ENCODE measurements at places on chromosomes 4 and X.

- no peak for DNase-seq
Observed at GRCh38 chr4:123786920-123787319, 390.3 kb downstream of the SPRY1 start.

DNA sequence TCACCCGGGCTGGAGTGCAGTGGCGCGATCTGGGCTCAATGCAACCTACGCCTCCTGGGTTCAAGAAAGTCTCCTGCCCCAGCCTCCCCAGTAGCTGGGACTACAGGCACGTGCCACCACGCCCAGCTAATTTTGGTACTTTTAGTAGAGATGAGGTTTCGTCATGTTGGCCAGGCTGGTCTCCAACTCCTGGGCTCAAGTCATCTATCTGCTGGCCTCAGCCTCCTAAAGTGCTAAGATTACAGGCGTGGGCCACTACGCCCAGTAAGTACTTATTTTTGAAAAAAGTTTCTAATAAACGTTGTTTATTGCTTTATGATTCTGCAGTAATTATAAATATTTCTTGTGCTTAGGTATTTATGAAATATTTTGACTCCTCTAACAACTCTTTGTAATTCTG, 4.3 kb upstream of the PCSK1N start:
- no peak for DNase-seq

DNA sequence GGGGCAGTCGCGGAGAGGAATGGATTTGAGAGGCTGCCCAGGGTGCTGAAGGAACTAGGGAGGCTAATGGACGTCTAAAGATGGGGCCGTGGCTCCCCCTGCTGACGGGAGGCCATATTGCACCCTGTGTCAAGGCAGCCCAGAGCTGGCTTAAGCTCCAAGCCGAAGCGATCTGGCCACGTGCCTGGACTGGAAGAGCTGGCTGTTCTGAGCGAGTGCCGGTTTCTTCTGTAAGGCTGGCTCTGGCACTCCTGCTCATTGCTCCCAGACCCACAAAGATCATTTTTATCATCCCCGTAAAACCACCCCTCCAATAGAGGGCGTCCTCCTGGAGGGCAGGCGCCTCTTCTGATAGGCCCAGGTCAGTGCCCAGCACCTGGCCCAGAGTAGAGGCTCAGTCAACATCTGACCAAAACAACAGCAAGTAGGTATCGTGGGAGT, 5.6 kb downstream of the PNCK start:
- peak; percentile 68 for DNase-seq

- DNase-seq = no peak
Observed at GRCh38 chr4:107792711-107793110, 32.0 kb upstream of the SGMS2 start.

GRCh38 chrX:52261125-52261462, 76.4 kb downstream of the MAGED4 start:
- DNase-seq = no peak

- peak; percentile 44 for DNase-seq
Observed at GRCh38 chr4:152937336-152938236, 1.5 kb downstream of the FHDC1 start.

- DNase-seq = peak; percentile 9
Observed at GRCh38 chrX:1719270-1719669, 104.4 kb downstream of the ASMT start.

DNA sequence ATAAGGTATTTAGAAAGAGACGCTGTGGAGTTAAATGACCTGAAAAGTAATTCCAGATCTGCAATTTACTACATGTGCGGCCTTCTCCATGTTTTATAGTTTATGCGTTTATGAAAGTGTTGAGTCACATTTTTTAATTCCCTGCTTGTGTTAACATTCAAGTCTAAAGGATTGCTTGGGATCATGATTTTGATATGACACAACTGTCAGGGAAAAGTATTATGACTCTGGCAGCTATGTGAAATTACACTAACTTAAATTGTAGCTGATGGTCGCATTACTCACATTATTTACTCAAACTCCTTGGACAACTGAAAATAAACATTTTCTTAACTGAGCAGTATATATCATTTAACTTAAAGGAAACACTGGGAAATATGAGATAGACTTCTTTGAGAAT, 14.3 kb upstream of the GABRB1 start:
- DNase-seq = no peak

DNA sequence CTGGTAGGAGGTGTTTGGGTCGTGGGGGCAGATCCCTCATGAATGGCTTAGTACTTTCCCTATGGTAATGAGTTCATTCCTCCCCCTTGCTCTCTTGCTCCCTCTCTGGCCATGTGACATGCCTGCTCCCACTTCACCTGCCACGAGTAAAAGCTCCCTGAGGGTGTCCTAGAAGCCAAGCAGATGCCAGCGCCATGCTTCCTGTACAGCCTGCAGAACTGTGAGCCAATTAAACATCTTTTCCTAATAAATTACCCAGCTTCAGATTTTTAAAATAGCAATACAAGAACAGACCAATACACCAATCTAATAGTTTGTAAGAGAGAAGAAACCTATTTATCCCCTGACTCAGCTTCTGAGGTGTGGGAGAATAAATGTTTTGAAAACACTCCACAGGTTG, 60.5 kb downstream of the FGFBP1 start:
- DNase-seq = no peak

GRCh38 chrX:134457708-134458107, 2.3 kb upstream of the HPRT1 start:
- no peak for DNase-seq

- DNase-seq = no peak
Observed at GRCh38 chr4:7771541-7772507, 167.8 kb downstream of the AFAP1 start.

GRCh38 chr4:57612279-57612678, 502.1 kb upstream of the IGFBP7 start:
- no peak for DNase-seq

DNA sequence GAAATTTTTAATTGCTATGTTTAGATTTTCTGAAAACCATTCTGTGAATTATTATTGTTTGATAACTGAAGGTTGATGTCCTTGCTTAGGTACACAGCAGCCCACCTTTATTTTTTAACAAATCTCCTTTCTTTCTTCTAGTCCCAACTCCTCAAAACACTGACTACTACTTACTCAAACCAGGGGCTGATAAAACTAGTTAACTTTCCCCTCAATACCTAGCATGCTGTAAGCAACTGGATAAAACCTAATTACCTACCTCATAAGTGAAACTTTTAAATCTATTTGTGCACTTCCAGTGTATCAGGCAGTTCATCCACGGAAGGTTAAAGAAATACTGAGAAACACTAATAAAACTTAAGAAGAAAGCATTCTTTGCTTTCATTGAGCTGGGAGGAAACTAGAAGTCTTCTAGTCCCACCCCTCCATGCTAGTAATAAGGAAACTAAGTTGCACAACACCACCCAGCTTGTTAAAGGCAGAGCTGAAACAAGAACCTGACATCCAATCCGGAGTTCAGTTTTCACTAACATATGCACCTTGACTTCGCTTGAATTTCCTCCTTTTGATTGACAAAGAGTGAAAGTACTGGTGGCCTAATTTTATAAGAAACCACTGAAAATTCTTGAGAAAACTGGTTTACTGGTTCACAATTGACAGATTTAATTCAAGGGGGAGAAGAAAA, 180.2 kb upstream of the TET2 start:
- no peak for DNase-seq

DNA sequence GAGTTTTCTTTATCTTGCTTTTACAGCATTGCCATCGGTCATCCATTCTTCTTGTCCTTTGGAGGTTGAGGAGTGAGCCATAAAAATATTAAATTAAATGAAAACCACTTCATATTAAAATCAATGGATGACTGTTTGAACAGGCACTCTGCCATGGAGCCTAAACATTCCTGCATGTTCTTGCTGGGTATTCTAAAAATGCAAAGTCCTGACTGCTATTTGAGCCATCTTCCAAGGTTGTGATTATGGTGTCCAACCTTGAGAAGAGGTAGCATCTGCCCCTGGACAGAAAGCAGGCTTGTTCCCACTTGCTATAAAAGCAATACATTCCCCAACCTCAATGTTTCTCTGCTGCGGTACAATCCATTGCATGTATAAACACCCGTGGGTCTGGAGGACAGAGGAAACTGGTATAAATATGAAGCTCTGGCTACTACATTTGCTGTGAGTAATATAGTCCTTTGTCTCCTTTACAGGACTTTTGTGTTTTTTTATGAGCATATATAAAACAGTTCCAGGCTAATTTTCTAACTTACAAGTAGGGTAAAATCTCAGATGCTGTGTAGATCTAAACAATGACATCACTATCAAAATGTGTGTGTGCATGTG, 70.9 kb upstream of the FAT4 start:
- peak; percentile 10 for DNase-seq

- DNase-seq = no peak
Observed at GRCh38 chr4:183374950-183375555, 52.8 kb upstream of the CLDN24 start.

DNA sequence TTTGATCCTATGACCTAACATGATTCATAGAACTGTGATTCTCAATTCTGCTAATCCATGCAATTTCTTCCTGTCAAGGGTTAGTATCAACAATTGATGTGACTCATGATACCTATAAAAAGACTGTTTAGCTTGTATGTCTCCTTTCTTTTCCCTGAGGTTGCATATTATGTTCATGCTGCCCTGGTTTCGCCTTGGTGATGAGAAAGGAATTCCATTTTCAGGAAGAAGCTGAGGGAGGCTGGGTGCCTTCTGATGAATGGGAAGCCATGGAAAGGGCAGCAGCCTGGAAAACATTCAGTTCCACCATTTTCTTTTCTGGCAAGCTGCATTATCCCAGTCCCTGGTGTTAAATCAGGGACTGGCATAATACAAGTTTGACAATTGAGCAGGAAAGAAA, 976.5 kb downstream of the RPA4 start:
- DNase-seq = peak; percentile 41

DNA sequence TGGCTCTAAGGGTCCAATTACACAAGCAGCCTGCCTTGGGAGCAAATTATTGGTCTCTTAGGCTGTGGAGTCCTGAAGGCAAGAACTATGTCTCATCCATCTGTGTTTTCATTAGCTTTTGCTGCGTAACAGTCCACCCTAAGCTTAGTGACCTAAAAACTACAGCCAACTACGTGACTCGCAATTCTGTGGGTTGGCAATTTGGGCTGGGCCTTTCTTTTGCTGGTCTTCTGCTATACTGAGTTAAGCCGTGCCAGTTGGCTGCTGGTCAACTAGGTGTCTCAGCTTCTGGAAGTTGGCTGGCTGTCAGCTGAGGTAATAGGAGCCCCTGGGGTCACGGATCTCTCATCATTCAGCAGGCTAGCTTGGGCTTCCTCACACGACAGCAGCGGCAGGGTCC, 205.6 kb upstream of the S100G start:
- peak; percentile 20 for DNase-seq

- DNase-seq = no peak
Observed at GRCh38 chr4:143307531-143307930, 29.1 kb upstream of the GAB1 start.

GRCh38 chr4:72112514-72113156, 80.8 kb downstream of the NPFFR2 start:
- peak; percentile 53 for DNase-seq

DNA sequence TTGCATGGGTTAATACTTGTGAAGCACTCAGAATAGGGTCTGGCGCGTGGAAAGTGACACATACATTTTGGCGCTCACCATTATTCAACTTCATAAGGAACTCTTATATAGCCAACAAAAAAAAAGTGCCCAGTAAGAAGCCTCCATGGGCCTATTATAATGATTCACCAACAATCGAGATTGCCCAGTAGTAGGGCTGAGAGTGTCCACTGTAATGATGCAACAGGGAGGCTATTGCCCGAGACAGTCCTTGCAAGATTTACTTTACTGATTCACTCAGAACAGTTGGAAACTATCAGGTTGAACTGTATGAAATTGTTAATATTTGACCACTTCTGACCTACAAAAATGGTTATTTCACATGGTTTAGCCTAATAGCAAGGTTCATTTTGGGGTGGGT, 86.0 kb downstream of the PJA1 start:
- DNase-seq = no peak

- DNase-seq = no peak
Observed at GRCh38 chr4:27662426-27662825, 801.8 kb downstream of the STIM2 start.

- DNase-seq = no peak
Observed at GRCh38 chr4:166991006-166991561, 243.2 kb downstream of the SPOCK3 start.

DNA sequence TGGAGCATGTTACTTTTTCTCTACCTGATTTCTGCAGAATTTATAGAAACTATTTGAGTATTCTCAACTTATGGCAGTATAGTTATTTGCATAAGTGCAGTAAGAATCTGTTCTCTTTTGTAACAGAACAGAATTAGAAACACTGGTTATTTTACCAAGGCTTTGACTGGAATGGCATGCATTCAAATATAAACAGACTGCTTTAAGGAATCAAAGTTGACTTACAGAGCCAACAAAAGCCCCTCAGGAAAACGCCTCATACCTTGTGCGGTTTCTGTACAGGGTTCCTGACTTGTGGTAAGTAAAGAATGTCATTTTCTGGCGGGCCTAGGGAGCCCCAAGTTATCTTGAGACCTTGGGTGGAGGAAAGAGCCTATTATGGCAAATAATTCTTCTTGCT, 97.1 kb downstream of the GPR143 start:
- peak; percentile 49 for DNase-seq

DNA sequence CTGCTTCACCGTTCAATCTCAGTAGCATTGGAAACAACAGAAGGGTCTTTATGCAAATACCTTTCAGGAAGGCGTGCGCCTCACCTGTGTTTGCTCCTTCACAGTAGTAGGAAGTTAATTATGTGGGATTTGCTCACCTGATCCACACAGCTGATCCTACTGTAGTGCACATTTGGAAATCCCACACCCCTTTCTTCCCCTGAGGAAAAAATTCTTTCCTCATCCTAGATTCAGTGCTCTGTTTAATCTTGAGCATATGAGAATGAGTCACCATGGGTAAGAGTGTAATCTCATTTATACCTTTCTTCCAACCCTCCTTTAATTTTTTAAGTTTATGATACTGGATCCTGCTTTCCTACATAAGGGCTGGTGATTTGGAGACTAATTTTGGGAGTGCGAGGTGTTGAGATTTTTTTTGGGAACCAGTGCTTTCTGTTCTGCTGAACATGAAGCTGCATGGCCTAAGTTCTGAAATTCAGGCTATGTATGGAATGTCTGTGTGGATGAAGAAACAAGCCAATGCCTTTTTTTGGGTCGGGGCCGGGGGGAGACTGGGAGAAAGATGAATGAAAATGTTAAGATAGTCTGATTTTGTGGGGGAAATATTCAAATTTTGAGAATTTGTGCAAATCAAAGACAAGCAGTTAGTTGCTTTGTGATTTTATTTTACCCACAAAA, 19.0 kb downstream of the GAB1 start:
- peak; percentile 29 for DNase-seq

GRCh38 chrX:118506805-118507480, 11.3 kb downstream of the DOCK11 start:
- no peak for DNase-seq

Measured in EL (cell line).